Iris pigment epithelial cell (primary cell): ENCODE measurements at places on chromosomes 5 and 9.

- peak; percentile 14 for DNase-seq
Observed at GRCh38 chr9:37730256-37730655, 23.3 kb upstream of the TRMT10B start.

GRCh38 chr9:124594673-124595072 is 87.5 kb upstream of the NR5A1 start:
- DNase-seq: no peak

DNA sequence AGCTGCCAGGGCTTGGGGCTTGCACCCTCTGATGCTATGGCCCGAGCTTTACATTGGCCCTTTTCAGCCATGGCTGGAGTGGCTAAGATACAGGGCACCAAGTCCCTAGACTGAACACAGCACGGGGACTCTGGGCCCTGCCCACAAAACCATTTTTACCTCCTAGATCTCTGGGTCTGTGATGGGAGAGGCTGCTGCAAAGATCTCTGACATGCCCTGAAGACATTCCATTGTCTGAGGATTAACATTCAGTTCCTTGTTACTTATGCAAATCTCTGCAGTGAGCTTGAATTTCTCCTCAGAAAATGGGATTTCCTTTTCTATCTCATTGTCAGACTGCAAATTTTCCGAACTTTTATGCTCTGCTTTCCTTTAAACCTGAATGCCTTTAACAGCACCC is 337.0 kb upstream of the SMC2 start:
- DNase-seq: no peak

GRCh38 chr5:90881626-90882150 is 323.1 kb downstream of the ADGRV1 start:
- DNase-seq: no peak

- no peak for DNase-seq
Observed at GRCh38 chr9:136803551-136804508, 3.9 kb upstream of the RABL6 start.

DNA sequence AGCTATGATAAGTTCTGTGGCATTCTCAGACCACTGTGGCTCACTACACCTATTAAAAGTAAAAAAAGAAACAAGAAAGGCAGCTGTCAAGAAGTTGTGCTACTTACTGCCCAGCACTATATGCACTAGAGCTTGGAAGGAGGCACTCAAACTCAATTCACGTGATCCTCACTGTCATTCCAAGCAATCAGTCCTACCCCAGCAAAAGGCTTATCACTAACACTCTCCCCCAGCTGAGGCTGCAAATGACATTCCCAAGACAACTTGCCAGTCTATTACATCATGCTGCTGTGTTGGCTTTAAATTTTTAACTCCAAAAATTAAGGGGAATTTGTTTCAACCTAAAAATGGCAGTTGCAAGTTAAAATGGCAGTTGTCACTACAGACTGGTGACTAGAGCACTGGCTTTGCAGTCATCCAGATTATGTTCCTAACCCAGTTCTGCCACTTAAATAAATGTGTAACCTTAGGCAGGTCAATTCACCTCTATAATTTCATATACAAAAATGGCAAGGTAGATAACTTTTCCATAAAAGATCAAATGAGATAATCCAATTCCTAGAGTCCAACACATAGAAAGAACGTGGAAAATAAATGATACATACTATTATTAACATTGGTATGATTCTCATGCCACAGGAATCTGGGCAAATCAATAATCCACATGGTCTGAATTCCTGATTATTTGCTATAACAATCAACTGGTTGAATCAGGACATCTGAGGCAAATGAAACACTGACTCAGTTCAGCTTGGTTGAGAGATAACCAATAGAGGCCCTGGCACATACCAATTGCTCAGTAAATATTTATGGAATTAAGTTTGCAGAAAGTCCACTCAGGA is 52.4 kb downstream of the FBXW11 start:
- DNase-seq: peak; percentile 75

DNA sequence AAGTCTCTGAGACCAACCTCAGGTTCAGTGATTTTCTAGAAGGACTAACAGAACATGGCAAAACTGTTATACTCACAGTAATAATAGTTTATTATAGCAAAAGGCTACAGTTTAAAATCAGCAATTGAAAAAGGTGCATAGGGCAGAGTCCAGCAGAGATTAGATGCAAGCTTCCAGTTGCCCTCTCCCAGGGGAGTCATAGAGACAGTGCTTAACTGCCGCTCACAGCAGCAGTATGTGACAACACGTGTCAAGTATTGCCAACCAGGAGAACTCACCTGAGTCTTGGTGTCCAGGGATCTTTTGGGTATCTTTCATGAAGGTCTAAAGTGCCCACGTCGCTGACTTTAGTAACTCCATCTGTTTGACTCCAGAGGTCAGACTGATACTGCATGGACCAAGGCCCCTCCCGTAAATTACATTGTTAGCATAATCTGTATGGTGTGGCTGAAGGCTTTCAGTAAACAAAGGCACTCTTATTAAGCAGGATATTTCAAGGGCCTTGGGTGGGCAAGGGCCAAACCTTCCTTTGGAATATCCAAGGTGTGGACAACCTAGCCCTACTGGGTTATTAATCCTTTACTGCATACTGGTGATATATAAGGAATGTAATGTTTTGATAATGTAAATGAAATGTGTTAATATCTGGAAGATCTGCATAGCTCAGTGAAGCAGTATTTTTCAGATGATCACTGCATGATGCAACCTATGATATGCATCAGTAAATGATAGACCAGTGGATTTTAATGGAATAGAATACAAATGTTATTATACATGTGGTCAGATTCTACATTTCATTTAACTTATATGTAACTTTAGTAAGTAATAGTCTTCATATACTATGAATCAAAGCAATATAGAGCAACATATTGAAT is 44.0 kb downstream of the RASA1 start:
- peak; percentile 17 for DNase-seq

DNA sequence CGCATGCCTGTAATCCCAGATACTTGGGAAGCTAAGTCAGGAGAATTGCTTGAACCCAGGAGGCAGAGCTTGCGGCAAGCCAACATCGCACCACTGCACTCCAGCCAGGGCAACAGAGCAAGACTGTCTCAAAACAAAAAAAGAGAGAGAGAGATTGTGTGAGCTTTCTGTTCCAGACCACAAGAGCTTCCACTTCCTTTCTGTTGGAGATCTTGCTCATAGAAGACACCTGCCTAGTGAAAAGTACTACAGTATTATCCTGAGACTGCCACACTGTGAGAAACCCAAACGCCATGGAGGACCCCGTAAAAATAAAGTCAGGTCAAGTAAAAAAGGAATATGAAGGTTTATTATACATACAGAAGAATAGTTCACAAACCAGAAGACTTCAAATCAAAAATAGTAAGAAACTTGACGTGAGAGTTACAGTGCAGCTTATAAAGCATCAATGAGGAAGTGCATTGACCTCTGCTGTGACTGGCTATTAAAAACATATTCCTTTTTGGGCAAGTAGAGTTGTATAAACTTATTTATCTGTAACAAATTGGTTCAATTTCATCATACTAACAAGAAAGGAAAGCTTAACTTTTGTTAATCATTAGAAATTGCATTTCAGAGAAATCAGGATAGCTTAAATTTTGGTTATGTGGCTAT is 4.3 kb upstream of the EMB start:
- no peak for DNase-seq

DNA sequence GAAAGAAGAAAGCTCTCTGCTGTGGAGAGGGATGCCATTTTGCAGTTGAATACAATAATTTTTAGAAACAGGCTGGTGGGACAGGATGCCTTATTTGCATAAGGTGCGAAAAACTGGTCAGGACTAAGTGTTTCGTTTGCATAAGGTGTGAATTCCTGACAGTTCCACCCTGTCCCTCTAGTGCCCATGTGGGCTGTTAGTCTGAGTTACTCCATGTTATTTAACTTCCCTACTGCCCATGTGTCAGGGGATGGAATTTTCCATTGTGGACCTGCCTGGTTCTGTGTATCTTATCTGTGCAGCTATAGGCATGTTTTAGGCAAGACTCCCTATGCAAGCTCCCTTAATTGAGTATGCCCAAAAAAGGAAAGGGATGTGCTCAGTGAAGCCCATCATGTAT is 35.3 kb upstream of the NFIL3 start:
- no peak for DNase-seq

- no peak for DNase-seq
Observed at GRCh38 chr9:123016631-123017030, 16.8 kb upstream of the GPR21 start.

- peak; percentile 92 for DNase-seq
Observed at GRCh38 chr9:73143711-73144328, 7.8 kb upstream of the ANXA1 start.

GRCh38 chr5:150601491-150602345 is 38.7 kb upstream of the SYNPO start:
- no peak for DNase-seq

GRCh38 chr9:36492865-36493264 is 79.8 kb upstream of the MELK start:
- DNase-seq: peak; percentile 27

- DNase-seq: peak; percentile 99
Observed at GRCh38 chr9:94922098-94922607, 195.7 kb downstream of the AOPEP start.

DNA sequence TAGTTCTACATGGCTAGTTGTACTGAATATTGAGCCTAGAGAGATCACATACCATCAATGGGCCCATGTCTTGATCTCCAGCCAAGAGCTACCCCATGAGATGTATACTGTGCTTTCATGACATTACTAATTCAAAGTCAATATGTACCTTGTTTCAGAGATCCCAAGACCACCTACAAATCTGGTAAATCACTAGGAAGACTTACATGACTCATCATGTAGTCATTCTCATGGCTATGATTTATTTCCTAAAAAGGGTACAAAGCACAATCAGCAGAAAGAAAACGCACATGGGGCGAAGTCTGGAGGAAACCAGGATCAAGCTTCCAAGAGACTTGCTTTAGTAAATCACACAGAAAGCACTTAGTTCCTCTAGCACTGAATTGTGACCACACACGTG is 103.0 kb downstream of the PCSK5 start:
- DNase-seq: peak; percentile 49

DNA sequence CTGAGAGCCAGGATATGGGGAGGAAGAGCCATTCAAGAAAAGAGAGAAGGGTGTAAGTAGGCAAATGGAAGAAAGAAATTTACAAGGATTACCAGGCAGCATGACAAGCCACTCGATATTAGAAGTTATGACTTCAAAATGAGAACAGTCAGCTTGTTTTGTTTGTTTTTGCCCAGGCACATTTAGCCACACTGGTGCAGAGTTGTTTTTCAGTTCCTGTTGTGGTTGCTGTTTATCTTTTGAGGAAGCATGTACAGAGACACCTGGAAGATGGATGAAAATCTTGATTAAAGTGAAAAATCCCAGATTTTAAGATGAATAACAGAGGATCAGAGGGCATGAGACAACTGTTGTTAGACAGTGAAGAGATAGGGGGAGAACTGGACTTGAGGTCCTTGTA is 199.1 kb downstream of the MTRR start:
- DNase-seq: no peak

DNA sequence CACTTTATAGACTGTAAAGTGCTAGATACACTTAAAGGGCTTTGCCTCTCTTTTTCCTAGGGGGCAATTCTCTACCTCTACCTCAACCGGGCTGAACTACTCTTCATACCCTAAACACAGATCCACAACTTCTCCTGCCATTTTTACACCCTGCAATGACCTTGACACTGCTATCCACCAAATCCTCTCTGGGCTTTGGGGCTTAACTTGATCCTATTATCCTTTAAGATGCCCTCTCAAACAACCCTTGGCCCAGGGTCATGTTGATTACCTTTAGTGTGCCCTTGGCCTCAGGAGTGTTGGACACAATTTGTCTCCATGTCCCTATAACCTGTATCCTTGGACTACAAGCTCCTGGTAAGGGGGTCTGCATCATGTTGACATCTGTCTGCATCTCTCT is 19.5 kb downstream of the ANXA6 start:
- DNase-seq: no peak

- no peak for DNase-seq
Observed at GRCh38 chr9:93084471-93084881, 11.5 kb upstream of the CARD19 start.

DNA sequence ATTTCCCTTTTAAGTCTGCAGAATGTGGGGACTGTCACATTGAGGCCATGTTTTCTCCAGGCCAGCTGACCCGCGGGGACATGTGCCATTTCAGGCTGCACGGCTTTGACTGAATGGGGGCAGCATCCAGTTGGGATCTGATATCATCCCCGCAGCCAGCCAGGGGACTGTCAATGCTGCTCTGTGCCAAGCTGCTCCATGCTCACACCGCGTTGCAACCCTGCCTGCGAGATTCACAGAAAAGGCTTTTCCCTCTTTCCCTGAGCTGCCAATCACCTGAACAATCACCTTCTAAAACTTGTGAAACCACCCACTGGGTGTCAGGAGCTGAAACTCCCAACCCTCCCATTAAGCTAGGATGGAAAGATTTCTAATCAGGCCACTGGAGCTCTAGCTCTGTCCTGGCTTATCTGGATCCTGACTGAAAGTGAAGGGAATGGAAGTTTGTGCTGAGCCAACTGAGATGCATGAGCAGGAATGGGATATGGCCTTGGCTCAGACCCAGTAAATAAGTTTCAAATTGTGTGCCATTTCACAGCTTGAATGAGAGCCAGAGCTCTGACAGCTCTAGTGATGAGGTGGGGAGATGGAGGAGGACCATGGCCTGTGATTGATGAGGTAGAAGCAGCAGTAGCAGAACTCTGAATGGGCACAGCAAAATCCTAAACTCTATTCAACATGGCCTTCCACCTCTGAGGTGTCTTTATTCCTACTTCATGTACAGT is 34.5 kb upstream of the ZNF366 start:
- DNase-seq: no peak

DNA sequence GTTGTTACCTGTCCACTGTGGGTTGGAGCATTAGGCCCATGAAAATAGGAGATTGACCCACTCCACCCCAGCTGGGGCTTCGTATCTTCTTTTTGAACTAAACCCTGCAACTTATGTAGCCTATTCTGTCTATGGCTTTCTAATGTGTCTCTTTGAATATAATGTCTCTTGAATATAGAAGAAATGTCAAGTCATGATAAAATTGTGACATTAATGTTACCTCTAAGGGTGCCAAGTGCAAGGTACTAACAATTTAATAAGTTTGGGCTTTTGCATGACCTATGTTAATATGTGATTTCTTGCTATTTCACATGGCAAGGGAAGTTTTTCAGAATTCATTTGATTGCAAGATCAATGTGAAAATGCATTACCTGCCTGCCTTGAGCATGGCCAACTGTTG is 40.4 kb upstream of the PUM3 start:
- no peak for DNase-seq

- peak; percentile 98 for DNase-seq
Observed at GRCh38 chr5:55160493-55161209, 680 bp downstream of the GPX8 start.

GRCh38 chr5:52811067-52811749 is 23.5 kb downstream of the ITGA1 start:
- peak; percentile 85 for DNase-seq

- DNase-seq: no peak
Observed at GRCh38 chr5:139841549-139841948, 45.9 kb downstream of the PSD2 start.

- DNase-seq: no peak
Observed at GRCh38 chr9:82299870-82300269, 311.3 kb downstream of the SPATA31D1 start.

DNA sequence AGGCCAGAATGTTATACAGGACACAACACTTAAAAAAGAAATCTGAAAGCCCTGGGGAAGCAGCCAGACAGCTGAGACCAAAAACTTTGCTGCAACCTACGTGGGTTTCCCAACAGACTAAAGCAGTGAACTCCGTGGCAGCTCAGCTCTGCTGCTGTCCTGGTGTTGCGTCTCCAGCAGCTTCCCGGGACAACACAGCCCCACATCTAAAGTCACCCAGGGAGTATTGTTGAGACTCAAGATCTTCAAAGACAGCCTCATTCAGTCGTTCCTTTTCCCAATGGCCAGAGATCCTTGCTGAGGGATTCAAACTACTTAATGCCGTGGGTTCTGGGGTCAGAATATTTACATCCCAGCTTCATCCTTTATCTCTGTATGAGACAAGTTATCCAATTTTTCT is 125.8 kb downstream of the MED10 start:
- DNase-seq: no peak
